ENCODE measurements at places on chromosomes 11 and 22. TPM values are rescaled to one million over a fixed set of nuclear protein-coding genes. Genes with fewer than 3 reads are reported as not detected.

DNA sequence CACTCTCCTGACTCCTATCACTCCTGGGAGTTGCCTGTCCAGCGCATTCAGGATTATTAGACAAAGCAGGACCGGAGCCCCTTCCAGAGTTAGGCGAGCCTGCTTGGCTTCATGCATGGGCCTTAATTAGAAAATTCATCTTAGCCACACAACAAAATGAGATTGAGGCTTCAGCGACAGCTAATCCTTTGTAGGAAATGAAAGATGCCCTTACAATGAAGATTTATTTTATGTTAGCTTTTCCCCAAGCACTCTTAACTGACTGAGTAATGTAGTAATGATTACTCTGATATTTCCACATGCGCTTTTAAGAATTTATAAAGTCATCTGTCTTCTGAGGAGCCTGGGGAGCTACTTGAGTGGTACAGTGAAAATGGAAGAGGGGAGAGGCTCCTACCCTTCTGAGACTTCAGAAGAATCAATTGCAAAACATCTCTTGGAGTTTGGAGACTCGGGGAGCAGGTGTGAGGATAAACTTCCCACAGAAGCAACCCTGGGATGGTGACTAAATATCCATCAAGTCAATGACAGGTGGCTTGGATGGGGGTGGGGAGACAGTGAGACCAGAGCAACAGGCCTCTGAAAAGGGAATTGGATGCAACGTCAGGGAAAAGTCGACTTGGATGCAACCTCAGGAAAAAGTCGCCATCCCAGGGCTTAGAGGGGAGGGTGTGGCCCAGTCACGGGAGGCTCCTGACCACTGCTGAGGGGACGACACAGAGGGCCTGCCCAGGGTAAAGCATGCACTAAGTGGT lies 434.5 kb upstream of the B3GAT1 start:
- no peak for DNase-seq

DNA sequence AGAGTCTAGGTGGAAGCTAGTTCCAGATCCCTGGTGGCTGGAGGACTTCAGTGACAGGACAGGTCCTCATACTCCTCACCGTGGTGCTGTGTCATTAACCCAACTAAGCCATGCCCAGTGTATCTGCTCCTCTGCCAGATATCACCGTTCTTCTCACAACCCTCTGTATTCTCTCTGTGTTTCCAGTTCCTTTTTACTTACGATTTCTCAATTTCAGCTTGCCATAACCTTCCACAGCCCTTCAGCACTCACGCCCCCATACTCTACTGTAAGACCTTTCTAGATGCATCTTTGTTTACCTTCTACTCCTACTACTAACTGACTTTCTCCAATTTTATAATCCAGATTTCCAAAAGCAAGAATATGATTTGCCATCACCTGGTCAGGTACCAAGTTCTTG lies 26.1 kb upstream of the RIC3 start:
- no peak for DNase-seq

BIRC2 gene
- total RNA-seq = 31.1 TPM

DNA sequence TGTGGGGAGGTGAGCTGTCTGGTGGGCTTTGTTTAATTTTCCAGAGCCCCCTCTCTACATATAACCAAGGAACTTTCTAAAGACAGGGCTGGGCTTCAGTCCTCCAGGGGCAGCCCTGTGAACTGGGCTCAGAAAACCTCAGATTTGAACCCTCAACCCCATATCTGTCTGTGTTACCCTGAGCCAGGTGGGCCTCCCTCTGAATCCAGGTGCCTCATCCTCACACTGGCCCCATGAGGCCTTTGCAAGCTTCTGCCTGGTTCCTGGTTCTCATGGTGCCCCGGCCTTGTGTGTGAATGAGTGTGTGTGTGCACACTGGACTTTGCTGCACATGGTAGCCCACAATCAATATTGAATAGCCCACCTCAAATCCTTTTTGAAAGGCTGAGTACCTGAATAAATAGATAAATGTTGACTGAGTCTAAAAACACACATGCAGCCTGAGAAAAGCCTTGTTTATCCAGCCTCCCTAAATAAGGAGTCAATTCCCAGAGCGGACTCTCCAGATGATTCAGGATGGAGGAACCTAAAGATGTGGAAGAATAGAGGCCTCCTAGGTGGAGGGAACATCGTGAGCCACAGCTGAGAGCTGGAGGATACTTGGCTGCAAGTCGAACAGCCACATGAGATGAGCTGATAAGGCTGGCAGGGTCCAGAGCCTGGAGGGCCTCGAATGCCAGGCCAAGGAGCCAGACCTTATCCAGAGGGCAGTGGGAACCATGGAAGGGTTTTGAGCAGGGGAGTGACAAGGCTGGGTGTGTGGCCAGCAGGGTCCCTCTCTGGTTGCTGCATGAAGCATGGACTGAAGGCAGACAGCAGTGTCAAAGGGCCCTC lies 28.1 kb upstream of the P2RY2 start:
- no peak for DNase-seq

SLC37A4 gene
- total RNA-seq = 8.1 TPM

NCR3LG1 gene
- total RNA-seq = 0.55 TPM

DNA sequence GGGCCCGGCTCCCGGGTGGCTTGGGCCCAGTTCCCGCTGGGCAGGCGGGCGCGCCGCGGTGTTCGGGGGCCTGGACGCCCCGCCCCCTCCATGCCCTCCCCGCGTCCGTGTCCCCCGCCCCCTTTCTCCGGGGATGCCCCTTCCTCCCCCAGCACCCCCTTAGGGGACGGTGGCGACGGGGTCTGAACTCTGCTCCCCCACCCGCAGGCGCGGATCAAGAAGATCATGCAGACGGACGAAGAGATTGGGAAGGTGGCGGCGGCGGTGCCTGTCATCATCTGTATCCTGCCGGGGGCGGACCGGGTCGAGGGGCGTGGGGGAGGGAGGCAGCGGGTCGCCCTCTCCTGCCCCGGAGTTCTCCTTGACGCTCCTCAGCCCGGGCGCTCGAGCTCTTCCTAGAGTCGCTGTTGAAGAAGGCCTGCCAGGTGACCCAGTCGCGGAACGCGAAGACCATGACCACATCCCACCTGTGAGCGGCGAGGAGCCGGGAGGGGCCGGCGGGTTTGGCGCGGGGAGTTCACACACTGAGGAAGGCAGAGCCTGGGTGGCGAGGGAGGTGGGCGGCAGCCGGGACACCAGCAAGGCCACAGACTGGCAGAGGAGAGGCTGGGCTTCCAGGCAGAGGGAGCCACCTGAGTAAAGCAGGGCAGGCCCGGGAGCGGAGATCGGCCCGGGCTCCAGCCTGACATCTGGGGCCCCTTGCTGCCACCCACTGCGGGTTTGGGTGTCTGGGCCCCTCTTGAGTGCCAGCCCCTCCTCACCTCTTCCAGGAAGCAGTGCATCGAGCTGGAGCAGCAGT lies 546 bp downstream of the DRAP1 start:
- DNase-seq = no peak

MOGAT2 gene
- total RNA-seq = 0.17 TPM

APOA5 gene
- total RNA-seq = not detected

CCDC15 gene
- 0.25 TPM for total RNA-seq

SLC37A2 gene
- 3.5 TPM for total RNA-seq

DNA sequence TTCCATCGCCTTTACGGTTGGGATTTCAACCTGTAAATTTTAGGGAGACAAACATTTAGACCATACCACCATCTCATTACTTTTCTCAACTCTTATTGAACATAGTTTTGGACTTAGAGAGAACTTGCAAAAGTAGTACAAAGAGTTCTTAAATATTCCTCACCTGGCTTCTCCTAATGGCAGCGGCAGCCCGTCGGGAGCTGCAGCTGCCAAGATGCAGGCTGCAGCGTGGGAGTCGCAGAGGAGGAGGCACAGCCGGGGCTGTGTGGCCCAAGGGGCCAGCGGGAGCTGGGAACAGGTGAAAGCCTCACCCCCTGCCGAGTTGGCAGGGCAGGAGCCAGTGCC lies 23.1 kb upstream of the RNASEH2C start:
- no peak for DNase-seq

- DNase-seq = peak; percentile 66
Measured at GRCh38 chr11:2929531-2929949, 320 bp upstream of the PHLDA2 start.

- no peak for DNase-seq
Measured at GRCh38 chr11:111598559-111598958, 3.7 kb upstream of the SIK2 start.

C11orf97 gene
- not detected for total RNA-seq

DNA sequence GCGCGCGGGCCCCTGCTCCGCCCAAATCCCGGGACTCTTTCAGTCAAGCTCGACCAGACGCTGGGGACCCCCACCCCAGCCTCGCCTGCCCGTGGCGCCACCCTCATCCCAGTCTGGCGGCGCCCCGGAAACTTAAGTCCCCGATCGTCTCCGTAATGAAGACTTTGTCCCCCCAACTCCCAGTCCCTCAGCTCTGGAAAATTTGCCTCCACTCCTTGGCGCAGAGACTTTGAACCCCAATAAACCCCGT lies 348 bp downstream of the PLCB3 start:
- DNase-seq = no peak

CLDN5 gene
- total RNA-seq = 25.5 TPM

ARHGAP32 gene
- total RNA-seq = 5.3 TPM

SYT13 gene
- total RNA-seq = 6.9 TPM

SAA2 gene
- total RNA-seq = 2.8 TPM

DDI1 gene
- total RNA-seq = not detected

- DNase-seq = no peak
Measured at GRCh38 chr11:71096751-71097388, 155.5 kb downstream of the SHANK2 start.

LRRC10B gene
- 0.45 TPM for total RNA-seq

DNA sequence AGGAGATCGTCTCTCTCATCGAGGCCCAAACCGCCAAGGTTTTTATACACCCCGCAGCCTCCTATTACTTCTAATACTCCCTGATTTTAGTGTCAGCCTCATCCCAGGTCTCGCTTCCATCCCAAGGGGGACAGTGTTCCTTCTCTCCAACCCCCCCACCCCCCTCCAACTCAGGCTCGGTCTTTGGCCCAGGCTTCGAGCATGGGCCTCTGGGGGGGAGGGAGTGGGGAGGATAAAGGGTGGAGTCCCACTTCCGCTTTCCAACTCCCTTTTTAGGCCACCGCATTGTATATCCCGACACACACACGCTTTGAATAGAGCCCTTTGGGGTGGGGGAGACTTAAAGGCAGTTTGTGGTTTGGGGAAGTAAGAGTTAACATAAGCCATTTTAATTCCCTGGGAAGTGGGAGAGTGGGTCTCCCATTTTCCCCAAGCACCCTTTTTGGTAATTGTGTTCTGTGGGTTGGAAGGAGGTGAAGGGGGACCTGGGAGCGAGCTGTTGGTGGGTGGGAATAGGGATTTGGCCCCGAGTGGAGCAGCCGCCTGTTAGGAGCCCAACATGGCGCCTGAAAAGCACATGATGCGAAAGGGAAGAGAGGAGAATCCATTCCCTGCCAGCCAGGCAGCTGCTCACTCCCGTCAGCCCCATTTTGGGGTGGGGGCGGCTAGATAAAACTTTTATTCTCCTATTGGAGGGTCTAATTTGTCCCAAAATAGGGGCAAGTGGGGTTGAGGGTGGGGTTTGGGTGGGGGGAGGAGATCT lies 844 bp downstream of the PCF11 start:
- peak; percentile 48 for DNase-seq

CHRDL2 gene
- 3.9 TPM for total RNA-seq

DNA sequence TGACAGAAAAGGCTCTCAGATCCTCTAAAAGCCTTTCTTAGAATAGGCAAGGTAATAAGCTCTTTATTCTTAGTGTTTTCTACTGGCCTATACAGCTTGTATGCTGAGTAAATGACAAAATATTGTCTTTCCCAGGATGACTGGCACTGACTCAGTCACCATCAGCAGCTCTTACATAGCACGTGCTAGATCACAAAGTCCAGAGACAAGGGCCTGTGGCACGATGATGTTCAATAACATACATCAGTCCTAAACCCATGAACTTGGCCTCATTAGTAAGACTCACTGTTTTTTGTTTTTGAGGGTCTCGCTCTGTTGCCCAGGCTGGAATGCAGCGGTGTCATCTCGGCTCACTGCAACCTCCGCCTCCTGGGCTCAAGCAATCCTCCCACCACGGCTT lies 42.7 kb downstream of the CELF1 start:
- DNase-seq = no peak

CHRM4 gene
- total RNA-seq = not detected

CD6 gene
- total RNA-seq = 0.20 TPM

HOATZ gene
- total RNA-seq = not detected

SHISAL1 gene
- total RNA-seq = 0.55 TPM

GRCh38 chr11:60923800-60924109 lies 505 bp upstream of the TMEM132A start:
- no peak for DNase-seq

KCNE3 gene
- 2.3 TPM for total RNA-seq

- DNase-seq = no peak
Measured at GRCh38 chr11:14386895-14387480, 28.0 kb upstream of the RRAS2 start.

GRCh38 chr11:95567685-95568084 lies 221.9 kb downstream of the FAM76B start:
- no peak for DNase-seq

TCN2 gene
- total RNA-seq = 14.6 TPM

DNA sequence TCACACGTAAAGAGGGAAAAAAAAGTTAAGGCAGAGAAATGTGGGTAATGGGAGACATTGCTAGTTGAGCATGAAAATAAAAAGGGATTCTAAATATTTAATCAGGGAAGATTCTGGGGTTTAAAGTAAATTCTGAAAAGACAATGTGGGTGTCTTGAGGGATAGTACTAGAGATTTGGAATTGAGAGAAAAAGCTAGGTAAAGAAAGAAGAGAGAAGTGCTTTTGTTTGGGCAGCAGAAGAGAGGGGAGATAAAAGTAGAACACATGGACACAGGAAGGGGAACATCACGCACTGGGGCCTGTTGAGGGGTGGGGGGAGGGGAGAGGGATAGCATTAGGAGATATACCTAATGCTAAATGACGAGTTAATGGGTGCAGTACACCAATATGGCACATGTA lies 3.5 kb upstream of the YPEL4 start:
- no peak for DNase-seq

GRCh38 chr11:61019832-61020405 lies 48.4 kb downstream of the CD6 start:
- DNase-seq = no peak

FOLH1 gene
- total RNA-seq = not detected

- DNase-seq = no peak
Measured at GRCh38 chr11:87307101-87307500, 269.4 kb downstream of the TMEM135 start.

DNA sequence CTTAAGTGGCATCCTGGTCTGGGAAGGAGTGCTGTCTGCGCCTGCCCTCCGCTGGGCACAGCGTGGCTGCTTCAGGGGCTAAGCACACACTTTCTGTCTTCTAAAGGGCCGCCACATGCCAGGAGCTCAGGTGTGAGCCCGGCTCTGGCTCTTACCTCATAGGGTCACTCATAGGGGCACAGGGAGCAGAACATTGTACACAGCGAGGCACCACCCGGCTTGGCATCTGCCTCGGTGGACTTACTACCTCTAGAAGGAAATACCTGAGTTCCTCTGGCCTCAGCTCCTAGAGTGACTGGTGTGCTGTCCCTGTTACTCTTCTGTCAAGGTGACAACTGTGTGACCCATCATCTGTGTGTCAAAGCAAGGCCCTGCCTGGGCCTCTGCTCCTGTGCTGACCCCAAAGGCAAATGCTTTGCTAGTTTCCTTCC lies 13.4 kb downstream of the NEAT1 start:
- peak; percentile 58 for DNase-seq

PLXNB2 gene
- total RNA-seq = 81.7 TPM
